ENCODE measurements at places on chromosomes 1 and 21.

- peak; percentile 70 for ATAC-seq
These were observed at the start of gene EPHA2 for GRCh38 chr1:16155537-16156410. Gene EPHA2 (minus strand): TSS chr1:16156069. CDS start chr1:16155932, 137 bp downstream.

- ATAC-seq = no peak
These were observed 14.3 kb downstream of the MRAP start for GRCh38 chr21:32312976-32313375.

- no peak for ATAC-seq
These were observed 49.4 kb downstream of the LAMC2 start for GRCh38 chr1:183235503-183235902.

DNA sequence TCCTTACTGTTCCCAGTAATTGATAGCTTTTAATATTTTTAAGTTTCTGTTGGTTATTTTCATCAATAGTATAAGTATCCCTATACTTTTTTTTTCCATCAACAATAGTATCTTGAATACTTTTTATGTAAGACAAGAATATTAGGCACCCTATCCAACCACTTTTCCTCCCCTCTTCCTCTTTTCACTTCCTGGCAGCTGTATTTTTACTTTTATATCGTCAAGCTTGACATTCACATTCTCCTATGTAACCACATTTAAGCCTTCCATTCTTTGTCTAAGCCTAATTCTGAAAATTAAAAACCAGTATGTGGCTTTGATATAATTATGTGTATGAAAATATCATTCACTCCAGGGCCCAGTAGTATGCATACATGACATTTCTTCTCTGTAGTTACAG is 9.3 kb downstream of the TMEM39B start:
- ATAC-seq = no peak

GRCh38 chr1:94998114-94998513 is 71.2 kb upstream of the CNN3 start:
- ATAC-seq = no peak

- ATAC-seq = no peak
These were observed 49.2 kb downstream of the DUSP10 start for GRCh38 chr1:221692643-221693042.

DNA sequence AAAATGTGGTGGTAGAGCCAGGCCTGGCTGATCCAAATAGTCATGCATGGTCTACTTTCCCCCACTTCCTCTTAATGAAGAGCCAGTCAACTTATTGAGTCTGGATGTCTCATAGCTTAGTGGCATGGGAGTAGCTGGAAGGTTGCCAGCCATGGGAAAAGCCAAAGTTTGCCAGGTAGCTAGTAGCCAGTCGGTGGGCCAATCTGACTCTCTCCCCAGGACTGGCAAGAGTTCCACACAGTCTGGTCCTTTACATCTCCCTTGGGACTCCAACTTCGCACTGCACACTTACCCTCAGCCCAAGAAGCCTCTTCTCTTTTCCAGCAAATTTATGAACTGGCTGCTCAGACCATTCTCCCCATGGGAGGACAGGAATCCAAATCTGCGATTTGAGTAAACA is 8.3 kb downstream of the WARS2 start:
- ATAC-seq = no peak

- no peak for ATAC-seq
These were observed 4.7 kb downstream of the CHI3L1 start for GRCh38 chr1:203181586-203182386.
